Activated CD8-positive, alpha-beta memory T cell treated with anti-CD3 and anti-CD28 coated beads, Interleukin-2, amount 50 U/mL, for 4 hours (primary cell): ENCODE measurements at places on chromosomes 4 and X.
A peak's percentile ranks its signal among the peaks of the same experiment; 100 is the strongest.

- DNase-seq, result no peak
These were observed 140.5 kb downstream of the KLHL8 start for GRCh38 chr4:87079967-87080366.

DNA sequence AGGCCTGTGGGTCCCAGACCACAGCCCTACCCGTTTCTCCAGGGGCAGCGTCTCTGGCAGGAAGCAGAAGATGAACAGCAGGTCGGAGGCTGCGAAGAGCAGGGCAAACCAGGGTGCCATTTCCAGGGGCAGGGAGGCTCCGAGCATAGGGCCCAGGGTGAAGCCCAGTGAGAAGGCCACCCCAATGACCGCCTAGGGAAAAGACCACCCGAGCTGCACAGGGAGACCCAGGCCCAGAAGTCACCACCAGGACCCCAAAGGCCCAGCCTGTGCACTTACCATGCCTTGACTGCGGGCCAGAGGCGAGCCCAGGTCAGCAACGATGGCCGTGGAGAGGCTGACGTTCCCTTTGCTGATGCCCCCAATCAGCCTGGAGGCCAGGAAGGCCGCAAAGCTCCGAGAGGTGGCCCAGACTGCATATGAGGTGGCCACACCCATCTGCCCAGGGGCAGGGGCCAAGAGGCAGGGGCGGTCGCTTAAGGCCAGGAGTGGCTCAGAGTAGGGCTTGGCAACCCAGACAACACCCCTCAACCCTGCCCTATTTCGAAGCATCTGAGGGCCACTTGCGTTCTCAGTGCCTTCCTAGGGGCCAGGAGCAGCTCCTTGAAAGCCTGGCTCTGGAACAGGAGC is 30.8 kb downstream of the NOP14 start:
- no peak for DNase-seq

DNA sequence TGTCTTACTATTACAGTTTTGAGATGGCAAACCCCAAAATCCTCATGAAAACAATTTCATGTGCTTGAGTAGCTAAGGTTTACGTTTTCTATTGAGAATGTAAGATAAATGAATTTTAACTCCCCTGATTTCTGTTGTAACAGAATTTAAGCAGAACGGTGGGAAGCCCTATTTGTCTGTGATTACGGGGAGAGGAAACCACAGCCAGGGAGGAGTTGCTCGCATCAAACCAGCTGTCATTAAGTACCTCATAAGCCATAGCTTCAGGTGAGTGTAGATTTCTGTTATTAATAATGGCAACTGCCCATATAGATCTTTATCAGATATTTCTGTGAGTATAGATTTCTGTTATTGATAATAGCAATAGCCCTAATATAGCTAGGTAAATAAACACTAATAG is 44.2 kb upstream of the RHOH start:
- peak; percentile 31 for DNase-seq

GRCh38 chr4:169810325-169811323 is 52.9 kb upstream of the HPF1 start:
- DNase-seq, result no peak

GRCh38 chr4:169225058-169225751 is 45.6 kb downstream of the SH3RF1 start:
- no peak for DNase-seq

DNA sequence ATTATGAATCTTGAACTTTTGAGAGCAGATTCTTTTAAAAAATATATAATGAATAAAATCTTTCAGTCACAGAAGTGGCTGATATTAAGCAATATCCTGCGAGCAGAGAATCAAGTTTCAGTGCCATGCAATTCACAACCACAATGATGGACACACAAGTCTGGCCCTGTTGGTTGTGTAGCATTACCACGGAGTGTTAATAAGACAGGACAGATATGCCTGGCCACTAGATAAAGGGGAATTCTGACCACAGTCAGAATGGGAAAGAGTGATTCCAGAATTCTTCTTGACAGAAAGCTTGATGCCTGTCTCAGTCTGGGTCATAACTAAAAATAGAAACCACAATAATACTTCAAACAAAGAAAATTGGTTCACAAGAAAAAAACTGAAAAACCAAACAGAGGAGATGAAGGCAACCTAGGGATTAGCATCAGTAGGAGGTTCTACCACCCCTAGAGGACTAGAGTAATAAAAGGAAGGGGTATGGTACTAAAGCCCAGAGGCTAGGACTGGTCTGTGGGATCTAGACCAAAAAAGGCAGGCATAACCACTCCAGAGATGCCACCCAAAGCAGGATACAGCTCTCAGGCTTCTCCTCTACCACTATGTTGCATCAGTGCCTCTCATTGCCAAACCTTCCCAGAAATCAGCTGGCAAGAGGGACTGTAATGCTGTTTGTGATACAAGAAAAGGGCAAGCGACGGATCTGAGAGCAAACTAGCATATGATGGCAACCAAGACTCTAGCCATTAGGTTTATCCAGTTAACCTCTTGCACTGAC is 59.0 kb downstream of the RNF150 start:
- no peak for DNase-seq

- DNase-seq, result peak; percentile 87
These were observed at the start of gene MAP9 for GRCh38 chr4:155376387-155377268. TSS of gene MAP9 (minus strand) at chr4:155376965. CDS start at chr4:155375850, 1,115 bp downstream.

DNA sequence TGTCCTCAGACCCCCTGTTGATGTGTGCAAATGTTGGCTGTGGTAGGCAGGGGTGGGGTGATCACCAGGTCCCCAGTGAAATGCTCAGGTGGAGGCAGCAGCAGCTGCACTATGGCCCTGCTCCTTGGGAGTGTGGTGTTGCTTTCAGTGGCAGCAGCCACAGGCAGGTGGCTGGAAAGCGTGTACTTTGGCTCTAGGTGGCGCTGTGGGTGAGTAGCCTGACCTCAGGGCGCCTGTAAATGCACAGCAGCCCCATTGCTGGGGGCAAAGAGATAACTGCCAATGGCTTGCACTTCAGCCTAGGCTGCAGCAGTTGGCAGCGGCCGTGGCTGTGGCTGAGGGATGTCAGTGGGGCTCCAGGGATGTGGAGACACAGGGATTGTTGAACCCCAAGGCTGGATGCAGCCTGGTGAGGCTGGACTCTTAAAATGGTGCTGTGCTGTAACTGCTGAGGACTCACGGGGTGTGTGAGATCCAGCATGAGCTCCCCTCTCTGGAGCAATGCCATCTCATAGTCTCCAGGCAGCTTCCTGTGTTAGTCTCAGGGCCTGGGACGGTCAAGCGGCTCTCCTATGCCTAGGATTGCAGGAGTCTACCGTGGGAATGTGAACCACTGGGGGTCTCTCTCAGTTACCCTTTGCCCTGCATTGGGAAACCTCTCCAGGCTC is 421.7 kb upstream of the HTR2C start:
- DNase-seq, result no peak

DNA sequence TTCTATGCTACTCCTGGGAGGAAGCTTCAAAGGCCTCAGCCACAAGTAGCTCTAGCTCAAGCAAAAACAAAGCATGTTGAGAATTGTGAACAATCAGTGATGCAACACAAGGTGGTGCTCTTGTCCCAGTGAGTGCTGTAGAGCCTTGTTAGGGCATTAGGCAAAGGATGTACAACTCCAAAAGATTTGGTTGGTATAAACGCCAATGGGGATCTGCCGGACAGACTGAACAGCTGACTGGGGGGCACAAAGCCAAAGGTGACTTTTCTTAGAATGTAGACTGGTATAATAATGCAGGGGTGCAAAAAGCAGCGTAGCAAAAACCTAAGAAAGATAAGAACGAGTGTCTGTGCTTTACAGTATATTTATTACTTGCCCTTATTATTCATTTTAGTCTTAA is 62.6 kb upstream of the ALB start:
- DNase-seq, result no peak

DNA sequence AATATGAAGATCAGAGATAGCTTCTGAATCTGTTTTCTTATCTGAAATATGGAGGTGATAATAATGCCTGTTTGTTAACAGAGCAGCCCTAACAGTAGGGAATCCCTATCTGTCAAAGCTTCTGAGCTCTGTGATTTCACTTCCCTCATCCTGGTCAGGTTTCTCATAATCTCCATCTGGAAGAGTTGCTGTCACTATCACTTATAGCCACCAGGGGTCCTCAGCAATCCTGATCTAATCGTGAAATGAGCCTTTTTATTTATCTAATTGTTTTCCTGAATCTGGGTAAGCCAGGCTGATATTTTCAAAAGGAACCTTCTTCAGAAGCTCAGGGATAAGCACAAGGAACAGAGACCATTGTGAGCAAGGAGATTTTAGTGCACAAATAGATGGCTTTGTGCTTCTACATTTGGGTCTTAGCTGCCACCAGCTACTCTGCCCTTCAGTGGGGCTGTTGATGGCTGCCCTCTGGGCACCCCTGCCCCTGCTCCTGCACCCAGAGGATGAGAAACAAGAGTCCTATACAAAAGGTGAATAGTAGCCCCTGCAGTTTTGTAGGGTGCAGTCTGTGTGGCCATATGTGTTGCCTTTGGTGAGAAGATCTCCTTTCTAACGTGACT is 196.4 kb upstream of the RADX start:
- no peak for DNase-seq

GRCh38 chr4:109873791-109874514 is 26.0 kb downstream of the LRIT3 start:
- DNase-seq, result no peak

GRCh38 chrX:136182414-136182813 is 35.1 kb downstream of the FHL1 start:
- DNase-seq, result no peak

GRCh38 chrX:134774190-134775048 is 116.1 kb upstream of the PLAC1 start:
- DNase-seq, result no peak

GRCh38 chr4:181259081-181259709 is 984.0 kb upstream of the TENM3 start:
- no peak for DNase-seq

DNA sequence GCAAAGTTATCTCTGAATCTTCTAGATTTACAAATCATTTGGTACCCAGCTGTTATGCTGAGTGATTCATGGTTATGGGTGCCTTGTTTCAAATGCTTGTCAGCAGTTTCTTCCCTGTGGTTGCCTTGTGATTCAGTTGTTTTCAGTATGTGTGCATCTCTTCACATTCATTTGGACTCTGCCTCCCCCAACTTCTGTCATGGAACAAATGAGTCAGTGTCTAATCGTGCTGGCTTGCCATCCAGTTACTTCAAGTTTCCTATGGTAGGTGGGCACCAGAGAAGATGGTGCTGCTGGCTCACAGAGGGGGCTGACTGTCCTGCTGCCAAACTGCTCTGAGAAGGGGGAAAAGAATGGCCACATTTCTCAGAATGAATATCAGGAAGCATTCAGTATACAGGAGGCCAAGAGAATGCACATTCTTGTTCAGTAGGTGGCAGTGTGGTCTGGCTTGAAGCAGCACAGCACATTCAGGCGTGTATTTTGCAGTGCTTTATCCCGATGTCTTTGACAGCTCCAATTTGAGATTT is 260.9 kb downstream of the GLUD2 start:
- DNase-seq, result no peak

DNA sequence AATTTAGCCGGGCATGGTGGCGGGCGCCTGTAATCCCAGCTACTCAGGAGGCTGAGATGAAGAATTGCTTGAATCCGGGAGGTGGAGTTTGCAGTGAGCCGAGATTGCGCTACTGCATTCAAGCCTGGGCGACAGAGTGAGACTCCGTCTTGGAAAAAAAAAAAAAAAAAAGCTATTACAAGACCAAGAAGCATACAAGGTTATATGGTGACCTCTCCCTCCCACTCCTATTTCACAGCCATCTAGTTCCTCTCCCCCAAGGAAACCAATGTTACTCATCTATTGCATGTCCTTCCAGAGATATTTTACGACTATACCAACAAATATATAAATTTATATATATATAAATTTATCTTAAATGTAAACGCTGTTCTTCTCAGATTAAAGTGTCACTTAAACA is 3.2 kb downstream of the SLC9A7 start:
- no peak for DNase-seq

DNA sequence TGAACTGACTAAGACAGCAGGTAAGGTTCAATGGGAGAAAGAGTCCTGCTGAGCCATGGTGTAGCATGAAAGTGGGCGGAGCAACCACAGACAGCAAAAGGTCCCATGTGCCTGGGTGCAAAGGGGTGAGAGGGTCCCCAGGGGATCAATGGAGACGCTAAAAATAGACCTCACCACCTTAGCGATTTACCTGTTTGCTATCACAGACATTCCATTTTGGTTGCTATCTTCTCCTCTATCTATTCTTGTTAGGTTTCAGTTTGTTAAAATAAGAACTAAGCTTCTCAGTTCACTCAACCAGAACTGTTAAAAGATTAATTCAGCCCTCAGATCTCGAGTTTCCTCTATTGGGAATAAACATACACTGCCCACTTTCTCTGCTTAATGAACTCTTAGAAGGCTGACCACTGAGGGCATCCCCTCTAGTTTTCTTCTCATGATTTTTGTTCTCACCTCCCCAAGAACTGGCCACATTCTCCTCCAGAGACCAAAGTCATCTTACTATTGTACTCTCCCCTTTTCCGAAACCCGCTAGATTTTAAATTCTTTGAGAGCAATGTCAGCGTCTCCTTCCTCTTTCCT is 136.7 kb downstream of the PARM1 start:
- DNase-seq, result no peak

DNA sequence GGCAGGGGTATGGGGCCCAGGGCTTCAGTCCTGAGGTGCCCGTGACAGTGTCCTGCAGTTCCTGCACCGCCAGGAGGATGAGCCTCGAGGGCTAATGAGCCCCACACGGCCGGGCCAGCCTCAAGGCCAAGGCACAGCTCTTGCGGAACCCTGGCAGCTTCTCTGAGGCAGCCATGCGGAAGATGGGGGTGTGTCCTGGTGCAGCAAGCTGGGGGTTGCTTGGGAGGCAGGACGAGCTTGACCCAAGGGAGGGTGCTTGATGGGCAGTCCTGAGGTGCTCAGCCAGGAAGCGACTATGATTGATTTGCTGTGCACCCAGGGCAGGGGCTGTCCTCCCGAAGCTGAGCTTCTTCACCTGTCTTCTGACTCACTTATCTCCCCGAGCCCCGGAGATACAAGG is 9.1 kb upstream of the FGFR3 start:
- DNase-seq, result no peak

DNA sequence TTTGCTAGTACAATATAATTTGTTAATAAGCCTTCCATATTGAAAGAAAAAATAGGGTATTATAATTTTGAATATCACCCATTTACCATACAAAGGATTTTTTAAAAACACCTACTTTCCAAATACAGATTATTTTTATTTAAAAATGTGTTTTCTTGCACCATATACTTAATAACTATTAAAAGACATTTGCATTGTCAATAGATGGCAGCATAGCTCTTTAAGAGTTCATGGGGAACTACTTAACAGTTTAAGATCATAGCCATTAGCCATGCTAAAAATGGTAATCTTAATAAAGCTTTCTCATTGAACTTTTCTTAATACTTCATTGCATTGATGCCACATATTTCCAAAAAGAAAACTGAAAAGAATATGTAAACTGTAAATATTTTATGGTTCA is 1995.9 kb downstream of the C4orf33 start:
- DNase-seq, result no peak

GRCh38 chr4:85591406-85592098 is 116.6 kb downstream of the ARHGAP24 start:
- DNase-seq, result no peak

GRCh38 chr4:36502350-36502749 is 220.9 kb downstream of the DTHD1 start:
- DNase-seq, result no peak

- DNase-seq, result no peak
These were observed 4.8 kb downstream of the ANXA10 start for GRCh38 chr4:168097161-168097560.
